ENCODE measurements at places on chromosomes 4 and X.

- DNase-seq = no peak
These were observed 2.6 kb downstream of the MRPL1 start for GRCh38 chr4:77865259-77865658.

DNA sequence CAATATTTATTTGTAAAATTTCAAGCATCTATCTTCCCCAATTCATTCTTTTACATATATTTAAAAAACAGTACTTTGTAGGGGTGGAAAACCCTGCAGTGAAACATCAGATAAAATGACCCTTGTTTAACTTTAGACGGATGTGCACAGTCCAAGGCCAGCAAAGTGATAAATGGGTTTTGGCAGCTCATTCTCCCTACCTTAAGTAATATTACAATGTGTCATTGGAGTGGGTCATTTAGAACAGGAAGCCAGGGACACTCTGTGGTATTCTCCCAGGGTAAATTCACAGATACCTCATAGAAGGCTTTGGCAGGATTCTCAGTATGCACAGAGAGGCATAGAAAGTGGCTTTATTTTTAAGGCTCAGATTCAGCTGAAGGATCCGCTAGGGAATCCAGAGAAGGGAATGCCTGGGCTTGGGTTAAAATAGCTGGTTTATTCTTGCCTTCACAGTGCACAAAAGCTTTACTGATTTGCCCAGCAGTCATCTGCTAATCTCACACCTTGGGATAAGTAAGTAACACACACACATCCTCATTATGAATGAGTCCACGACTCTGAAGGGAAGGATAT, 206.7 kb downstream of the RASL11B start:
- DNase-seq = no peak

- no peak for DNase-seq
These were observed 8.6 kb downstream of the GALNT7 start for GRCh38 chr4:173177232-173177631.

- no peak for DNase-seq
These were observed 72.7 kb upstream of the DCLK2 start for GRCh38 chr4:150005537-150005936.

GRCh38 chrX:22063284-22063683, 31.2 kb downstream of the PHEX start:
- DNase-seq = no peak

Measured in D721Med (cell line).